Osteoblast (primary cell): ENCODE measurements at places on chromosomes 4 and X.

- no peak for DNase-seq
Observed at GRCh38 chrX:140509468-140510305, 4.8 kb upstream of the SOX3 start.

GRCh38 chrX:132848296-132848970, 110.0 kb downstream of the HS6ST2 start:
- DNase-seq = no peak

GRCh38 chr4:107877361-107877760, 52.6 kb downstream of the SGMS2 start:
- no peak for DNase-seq

GRCh38 chr4:163161536-163162205, 5.0 kb downstream of the NAF1 start:
- DNase-seq = peak; percentile 92

DNA sequence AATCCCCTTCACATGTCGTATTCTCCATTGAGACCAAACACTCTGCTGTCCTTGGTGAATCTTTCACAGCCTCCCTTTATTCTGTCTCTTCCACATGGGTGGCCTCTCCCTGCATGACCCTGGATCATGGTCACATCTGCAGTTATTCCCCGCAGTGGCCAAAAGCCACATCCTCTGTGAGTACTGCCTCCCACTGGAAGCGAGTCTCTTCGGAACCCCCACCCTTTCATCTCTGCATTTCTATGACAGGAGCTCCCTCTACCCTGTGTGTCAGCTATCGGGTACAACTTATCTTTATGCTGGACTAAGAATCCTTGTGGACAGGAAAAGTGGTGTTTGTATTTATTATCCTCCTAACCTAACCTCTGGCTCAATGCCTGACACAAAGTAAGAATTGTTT, 48.6 kb upstream of the SHISA3 start:
- DNase-seq = no peak

DNA sequence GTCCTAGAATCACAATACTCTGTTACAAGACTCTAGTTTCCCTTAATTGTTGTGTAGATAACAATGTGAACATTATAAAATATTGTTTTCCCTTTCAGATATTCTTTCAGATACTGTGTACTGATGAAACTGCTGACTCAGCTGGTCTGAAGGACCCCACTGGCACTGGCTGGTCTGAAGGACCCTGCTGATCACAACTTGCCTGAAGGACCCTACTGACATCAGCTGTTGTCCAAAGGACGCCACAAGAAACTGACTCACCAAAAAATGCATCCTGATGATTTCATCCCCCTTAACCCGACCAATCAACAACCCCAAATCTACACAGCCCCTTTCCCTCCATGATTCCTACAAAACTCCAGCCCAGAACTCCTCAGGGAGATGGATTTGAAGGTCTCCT, 258.8 kb upstream of the GNPDA2 start:
- peak; percentile 1 for DNase-seq

GRCh38 chrX:43218198-43218597, 437.9 kb upstream of the MAOA start:
- no peak for DNase-seq

DNA sequence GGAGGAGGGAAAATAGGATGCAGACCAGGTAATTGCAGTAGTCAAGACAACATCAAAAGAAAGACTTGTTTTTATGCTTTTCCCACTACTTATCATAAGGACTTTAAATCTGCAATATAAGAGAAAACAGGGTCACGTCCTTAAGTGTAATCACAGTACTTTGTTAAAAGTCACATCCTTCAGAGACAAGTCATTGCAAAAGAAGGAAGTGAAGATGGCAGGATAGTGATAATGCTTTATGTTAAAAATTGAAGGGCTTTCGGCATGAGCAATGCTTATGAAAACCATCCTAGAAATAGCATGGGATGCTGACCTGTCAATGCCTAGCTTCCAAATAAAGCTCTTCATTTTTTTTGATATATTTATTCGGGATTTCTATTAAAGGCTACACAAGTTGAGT, 110.2 kb upstream of the TENM3 start:
- no peak for DNase-seq

DNA sequence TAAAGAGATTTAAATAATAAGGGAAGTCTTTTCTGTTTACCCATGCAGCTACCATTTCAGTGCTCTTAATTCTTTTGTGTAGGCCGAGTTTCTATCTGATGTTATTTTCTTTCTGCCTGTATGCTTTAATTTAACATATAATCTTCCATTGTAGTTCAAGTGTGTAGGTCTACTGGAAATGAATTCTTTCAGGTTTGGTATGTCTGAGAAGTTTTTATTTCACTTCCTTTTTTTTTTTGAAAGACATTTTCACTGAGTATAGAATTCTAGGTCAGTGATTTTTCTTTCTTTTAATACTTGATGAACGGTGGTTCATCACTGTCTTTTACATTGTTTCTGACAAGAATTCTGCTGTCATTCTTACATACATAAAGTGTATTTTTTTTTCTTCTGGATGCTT, 42.1 kb downstream of the VAMP7 start:
- DNase-seq = no peak

DNA sequence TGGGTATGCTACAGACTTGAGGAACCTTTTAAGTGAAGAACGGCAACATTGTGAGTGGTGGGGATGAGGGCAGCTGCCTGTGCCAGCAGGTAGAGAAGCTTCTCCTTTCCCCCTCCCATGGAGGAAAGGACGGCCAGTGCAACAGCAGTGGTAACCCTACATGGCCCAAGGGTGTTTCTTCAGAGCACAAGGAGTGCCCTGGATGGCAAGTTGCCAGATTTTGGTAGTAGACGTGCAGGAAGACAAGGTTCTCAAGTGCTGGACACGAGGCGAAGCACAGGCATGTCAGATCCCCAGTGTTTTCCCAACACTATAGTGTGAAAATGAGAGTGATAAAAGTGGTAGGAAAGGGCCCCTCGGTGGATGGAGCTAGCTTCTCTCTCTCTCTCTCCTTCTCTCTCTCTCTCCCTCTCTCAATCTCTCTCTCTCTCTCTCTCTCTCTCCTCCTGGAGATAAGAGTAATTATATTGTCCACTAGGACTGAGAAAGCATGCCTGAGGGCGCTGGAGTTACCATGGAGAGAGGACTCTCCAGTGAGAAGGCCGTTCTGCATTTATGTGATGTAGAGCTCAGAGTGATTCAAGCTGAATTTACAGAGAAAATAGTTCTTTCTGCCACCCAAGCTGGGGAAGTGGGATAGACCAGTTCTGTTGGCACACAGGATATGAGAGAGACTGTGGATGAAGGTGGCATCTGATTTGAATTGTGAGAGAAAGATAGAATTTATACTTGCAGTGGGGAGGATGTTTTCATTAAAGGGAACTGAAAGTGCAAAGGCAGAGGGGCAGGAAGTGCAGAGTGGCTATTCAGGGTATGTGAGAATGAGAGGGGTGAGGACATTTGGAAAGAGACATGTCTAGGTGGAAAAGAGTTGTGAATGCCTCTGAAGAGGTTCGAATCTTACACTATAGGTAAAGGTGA, 25.7 kb upstream of the TRPC3 start:
- no peak for DNase-seq

- peak; percentile 25 for DNase-seq
Observed at GRCh38 chr4:15042529-15043167, 40.4 kb downstream of the CPEB2 start.

DNA sequence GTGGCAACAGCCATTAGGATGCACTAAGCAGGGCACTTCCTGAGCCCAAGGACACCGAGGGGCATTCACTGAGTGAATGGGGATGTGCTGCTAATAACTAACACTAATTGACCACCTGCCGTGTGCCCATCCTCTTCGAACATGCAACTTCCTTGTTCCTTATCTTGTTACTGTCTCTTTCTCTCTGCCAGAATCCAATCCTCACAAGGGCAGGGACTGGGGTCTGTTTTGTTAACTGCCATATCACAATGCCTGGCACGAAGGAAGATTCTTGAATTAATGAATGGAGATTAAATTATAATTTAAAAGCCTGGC, 1.3 kb downstream of the ERAS start:
- peak; percentile 73 for DNase-seq

DNA sequence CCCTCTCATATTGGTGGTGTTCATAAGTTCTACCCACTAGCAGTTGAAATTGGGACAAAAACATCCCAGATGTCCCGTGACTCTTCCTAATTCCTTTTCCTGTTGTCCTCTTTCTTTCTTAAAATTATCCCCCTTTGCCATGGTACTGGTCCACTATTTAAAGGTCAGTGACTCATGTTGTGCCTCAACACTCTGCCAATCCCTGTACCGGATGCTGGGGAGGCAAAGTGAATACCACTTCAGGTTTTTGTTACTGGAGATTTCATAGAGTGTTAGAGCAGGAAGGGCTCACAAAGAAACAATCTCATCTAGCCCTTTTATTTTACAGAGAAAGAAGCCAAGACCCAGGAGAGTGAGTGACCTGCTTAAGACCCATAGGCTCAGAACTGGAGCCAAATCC, 24.6 kb downstream of the SEPTIN11 start:
- DNase-seq = no peak

DNA sequence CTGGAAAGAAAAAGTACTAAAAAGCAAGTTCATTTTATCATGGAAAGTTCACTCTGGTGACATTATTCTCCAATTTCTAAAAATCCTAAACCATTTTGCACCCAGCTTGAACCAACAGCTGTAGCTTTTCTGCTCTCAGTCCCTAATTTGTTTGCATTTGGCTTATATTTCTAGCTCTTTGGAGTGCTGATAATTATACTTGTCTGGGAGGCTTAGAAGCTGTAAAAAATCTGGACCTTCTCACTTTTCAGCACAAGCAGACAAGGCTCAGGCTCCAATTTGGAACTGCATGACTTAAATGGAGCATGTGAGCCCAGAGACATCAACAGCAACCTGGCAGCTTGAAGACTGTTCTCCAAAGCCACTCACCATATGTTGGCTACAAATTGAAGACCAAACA, 170.9 kb upstream of the PCDH18 start:
- no peak for DNase-seq

DNA sequence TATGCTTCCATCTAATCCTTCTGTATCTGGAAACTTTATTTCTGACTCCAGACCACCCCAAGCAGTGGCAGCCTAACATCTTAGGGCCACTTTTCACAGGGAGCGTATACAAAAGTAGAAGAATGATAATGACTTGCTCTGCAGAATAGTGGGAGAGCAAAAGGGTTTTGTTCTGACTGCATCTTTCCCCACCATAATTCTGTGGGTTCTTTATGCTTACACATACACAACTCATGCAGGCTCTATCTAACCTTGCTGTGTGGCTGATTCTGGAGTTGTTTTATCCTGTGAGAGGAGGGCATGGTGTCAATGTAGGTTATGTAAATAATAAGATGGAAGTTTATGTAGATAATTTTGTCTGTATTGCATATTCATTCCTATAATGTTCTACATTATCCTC, 42.4 kb upstream of the NDNF start:
- DNase-seq = no peak

- no peak for DNase-seq
Observed at GRCh38 chr4:52780617-52781354, 29.6 kb upstream of the ERVMER34-1 start.

DNA sequence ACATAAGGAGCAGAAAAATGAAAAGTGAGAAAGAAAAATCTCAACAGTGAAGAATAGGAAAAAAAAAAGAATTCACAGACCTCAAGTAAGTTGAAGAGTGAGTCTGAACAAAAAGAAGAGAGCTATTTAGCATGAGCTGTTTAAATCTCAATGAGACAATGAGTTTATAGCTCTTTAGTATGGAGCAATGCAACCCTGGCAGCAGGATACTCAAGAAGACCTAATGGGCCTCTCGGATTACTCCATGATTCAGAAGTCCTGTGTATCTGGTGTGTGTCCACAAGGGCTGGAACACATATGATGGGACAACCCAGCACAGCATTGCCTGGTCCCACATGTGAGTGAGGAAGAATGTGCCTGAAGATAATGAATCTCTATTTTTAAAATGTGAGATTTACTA, 563.1 kb upstream of the INTU start:
- DNase-seq = no peak

DNA sequence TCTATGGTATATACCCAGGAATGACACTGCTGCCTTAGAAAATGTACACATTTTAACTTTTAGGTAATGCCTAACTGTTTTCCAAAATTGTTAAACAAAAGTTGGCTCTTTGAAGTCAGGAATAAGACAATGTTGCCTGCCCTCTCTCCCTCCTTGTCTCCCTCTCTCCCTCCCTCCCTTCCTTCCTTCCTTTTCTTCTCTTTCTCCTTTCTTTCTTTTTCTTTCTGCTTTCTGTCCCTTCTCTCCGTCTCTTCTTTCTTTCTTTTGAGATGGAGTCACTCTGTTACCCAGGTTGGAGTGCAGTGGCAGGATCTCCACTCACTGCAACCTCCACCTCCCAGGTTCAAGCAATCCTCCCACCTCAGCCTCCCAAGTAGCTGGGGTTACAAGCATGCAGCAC, 4.6 kb upstream of the TMA16 start:
- DNase-seq = no peak

DNA sequence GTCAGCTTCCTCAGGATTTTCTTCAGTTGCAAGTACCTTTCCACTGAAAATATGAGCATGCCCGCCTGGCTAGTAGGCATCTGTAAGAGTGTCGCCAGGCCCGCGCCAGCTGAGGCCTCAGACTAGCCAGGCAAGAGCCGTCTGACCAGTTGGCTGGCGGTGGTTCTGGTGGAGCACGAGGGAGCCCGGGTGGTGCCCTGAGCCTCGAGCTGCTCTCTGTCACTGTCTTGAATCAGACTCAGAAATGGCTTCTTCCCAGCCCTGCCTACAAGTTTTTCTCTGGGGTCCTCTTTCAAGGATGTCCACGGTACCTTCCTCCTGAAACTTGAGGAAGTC, 11.9 kb downstream of the GRPEL1 start:
- DNase-seq = peak; percentile 62

DNA sequence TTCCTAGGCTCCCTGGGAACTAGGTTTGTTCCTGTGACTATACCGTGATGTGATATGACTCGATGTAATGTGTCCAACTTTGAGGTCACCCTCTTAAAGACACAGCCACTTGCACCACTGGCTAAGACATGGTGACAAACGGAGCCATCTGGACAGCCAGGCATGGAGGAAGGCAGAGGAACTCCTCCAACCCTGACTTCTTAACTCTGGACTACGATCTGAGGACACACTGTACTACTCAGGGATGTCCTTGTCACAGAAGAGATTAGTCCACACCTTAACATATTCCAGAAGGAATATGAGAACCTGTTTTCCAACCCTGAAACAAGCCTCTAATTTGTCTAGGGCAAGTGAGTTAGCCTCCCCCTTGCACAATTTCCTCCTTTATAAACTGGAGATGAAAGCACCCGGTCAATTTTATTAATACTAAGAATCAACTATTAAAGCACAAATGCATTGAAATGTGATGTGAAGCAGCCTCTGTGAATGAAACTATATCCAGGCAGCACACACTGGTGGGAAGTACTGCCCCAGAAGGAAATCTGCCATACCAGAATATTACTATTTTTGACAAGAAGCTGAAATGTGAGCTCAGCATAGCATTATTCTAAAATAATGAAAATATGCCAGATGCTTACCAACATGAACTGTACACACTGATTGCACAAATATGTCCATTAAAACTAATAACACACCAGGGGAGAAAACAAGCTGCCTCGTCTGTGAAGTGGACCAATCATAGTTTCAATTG, 47.3 kb downstream of the TSPAN5 start:
- DNase-seq = no peak
